HepG2 (cell line): ENCODE measurements at places on chromosomes 3 and 15. TPM values are rescaled to one million over a fixed set of nuclear protein-coding genes. Genes with fewer than 3 reads are reported as not detected.

DNA sequence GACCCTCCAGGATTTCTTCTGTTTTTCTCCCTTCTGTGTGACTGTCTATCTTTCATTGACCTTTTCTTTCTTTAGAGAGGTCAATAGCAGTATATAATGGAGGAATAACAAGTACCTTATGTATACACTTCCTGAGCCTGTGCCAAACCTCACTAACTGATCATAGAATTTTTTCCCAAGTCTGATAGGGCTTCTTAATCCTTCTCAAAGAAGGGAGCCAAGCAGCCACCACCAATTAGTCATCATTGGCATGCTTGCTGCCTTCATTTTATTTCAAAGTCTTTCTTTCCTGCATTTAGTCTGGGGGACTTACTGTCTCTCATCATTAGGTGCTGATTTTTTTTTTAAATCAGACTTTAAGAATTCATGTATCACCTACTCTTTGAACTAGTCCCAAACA is 327.0 kb downstream of the FEZF2 start:
- no peaks in the 10 kb centered on the region for H3K4me1 ChIP-seq
- H3K4me3 ChIP-seq = no peak overlapping the region
- no peak overlapping the region for H3K27ac ChIP-seq

- no peaks in the 10 kb centered on the region for H3K4me1 ChIP-seq
- H3K27ac ChIP-seq = no peak overlapping the region
- DNase-seq = peak; percentile 30
- H3K36me3 ChIP-seq = no peaks in the 10 kb centered on the region
- H3K27me3 ChIP-seq = peaks cover 6% of the 10 kb centered on the region
- H3K4me3 ChIP-seq = no peak overlapping the region
Measured at GRCh38 chr15:65980824-65981456, 111.6 kb downstream of the RAB11A start.

GRCh38 chr3:57559526-57559925 is 3.5 kb downstream of the PDE12 start:
- no peaks in the 10 kb centered on the region for H3K27me3 ChIP-seq
- no peaks in the 10 kb centered on the region for H3K36me3 ChIP-seq
- H3K27ac ChIP-seq = no peak overlapping the region
- H3K4me3 ChIP-seq = no peak overlapping the region
- H3K4me1 ChIP-seq = peaks cover 38% of the 10 kb centered on the region

DNA sequence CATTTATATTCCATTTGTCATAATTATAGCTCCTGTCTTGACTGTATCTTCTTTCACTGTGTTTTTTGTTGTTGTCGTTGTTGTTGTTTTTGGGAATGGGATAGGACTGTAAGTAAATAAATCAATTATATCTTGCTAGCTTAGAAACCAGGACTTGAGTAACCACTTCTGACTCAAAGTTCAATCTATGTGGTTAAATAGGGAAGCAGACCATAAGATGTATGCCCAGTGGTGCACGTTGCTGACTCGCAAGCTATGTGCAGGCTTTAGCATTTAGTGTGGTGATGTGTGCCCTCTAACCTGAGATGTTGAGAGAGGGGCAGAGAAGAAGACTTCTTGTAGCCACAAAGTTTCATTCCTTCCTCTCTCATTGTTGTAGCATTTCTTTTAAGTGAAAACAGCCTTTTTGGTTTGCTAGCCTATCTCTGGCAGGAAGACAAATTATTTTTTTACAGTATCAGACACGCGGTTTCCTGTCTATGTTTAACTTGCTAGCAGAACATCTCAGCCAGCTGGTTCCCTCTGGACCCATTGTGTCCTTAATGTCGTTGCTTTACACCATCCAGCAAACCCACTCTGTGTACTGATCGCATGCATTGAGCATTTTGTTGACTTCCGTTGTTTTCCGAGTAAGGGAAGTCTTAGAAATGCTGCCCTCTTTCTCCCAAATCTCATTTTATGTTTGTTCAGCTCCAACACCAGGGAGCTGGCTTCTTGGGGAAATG is 52.1 kb downstream of the TGFBR2 start:
- no peaks in the 10 kb centered on the region for H3K27me3 ChIP-seq
- no peak overlapping the region for H3K4me3 ChIP-seq
- peak; percentile 32 for DNase-seq
- H3K4me1 ChIP-seq = peaks cover 74% of the 10 kb centered on the region

GRCh38 chr3:53109190-53109589 is 21.0 kb downstream of the RFT1 start:
- H3K27ac ChIP-seq = no peak overlapping the region
- no peaks in the 10 kb centered on the region for H3K27me3 ChIP-seq
- DNase-seq = no peak

DNA sequence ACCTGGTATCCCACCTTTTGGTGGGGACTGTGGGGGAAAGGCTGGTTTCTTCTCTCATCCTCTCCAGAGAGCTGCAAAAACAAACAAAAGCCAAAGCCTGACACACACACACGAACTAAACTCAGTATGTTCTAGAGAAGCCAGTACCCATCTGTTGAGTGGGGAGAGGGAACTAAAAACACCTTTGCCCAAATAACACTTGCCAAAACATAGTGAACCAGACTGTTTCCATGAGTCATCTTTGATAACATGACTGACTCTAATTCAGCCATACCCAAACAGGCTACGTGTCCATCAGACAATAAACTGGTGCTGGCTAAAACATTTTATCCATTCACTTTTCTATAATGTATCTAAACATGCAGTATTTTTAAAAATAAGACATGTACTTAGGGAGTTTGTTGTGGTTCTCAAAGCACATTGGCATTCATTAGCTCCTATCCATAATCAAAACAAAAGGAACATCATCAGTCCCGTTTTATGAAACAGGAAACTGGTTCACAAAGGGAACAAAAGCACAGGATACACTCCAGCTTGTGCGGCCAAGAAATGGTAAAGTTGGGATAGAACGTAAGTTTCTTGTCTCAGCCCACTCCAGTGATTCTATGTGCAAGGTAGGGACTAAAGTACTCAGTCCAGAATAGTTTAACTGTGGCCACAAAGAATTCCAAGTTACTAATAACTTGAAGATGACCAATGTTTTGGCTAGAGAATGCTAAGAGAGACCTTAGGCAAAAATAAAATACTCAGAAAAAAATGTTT is 16.1 kb downstream of the LYSMD2 start:
- H3K4me1 ChIP-seq = peaks cover 16% of the 10 kb centered on the region
- no peaks in the 10 kb centered on the region for H3K27me3 ChIP-seq
- no peak overlapping the region for H3K27ac ChIP-seq
- DNase-seq = no peak

GRCh38 chr3:71910108-71910507 is 125.2 kb upstream of the PROK2 start:
- H3K27me3 ChIP-seq = peaks cover 9% of the 10 kb centered on the region; the same call in 2 of the 3 replicates
- no peak for DNase-seq
- H3K4me3 ChIP-seq = no peak overlapping the region
- H3K4me1 ChIP-seq = no peaks in the 10 kb centered on the region

DNA sequence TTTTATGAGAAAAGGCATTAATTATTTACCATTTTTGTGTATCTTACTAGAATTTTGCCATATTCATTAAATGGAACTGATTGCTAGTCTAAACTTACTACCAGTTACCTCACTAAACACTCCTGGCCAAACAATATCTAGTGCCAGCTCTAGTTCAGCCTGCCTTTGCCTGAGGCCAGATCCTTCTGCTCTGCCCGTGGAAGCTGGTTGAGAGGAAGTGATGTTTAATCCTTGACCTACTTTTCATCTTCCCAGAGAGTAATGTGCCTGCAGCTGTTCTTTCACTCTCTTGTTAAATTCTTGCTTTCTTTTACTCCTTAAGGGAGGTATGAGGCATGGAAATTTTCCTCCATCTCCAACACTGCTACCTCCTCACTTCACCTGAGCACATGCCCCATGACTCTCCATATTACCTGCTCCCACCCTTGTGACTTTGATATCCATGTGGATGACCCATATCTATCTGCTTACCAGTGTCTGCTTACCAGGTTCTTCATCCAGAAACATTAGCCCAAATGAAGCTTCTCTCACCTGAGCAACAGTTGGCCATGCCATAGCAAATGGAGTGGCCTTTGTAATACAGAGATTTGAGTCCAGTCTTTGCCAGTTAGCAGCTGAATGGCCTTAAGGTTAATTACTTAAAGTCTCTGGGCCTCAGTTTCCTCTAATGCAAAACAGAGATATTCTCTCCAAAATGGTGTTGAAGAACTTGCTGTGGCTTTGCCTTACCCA is 53.4 kb downstream of the UBE2E1 start:
- H3K27me3 ChIP-seq = no peaks in the 10 kb centered on the region
- peaks cover 7% of the 10 kb centered on the region; the same call in 2 of the 3 replicates for H3K36me3 ChIP-seq
- H3K4me1 ChIP-seq = peaks cover 5% of the 10 kb centered on the region; the same call in 1 of the 2 replicates
- H3K4me3 ChIP-seq = no peak overlapping the region

DNA sequence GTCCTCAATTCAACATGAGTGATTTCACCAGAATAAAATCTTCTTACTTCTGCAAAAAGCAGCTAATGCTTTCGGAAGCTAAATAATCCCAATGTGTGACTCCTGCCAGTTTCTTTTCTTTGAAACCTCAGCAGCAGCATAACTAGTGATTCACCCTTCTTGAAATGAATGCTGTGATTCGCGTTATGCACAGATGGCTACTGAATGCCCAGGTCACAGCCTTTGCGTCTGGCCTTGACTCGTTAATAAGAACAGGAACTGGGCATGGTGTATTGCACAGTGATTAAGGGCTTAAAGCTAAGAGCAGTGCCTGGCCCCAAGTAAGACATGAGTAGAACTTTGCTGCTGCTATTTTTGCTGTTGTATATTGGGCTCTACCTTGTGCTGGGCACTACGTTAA is 19.0 kb downstream of the CGNL1 start:
- H3K4me3 ChIP-seq = no peak overlapping the region
- no peaks in the 10 kb centered on the region for H3K36me3 ChIP-seq
- H3K27ac ChIP-seq = no peak overlapping the region
- no peak for DNase-seq

GRCh38 chr15:51367322-51367976 is 26.0 kb downstream of the GLDN start:
- H3K4me3 ChIP-seq = peak overlapping the region; percentile 45
- DNase-seq = no peak
- H3K27me3 ChIP-seq = no peaks in the 10 kb centered on the region

DNA sequence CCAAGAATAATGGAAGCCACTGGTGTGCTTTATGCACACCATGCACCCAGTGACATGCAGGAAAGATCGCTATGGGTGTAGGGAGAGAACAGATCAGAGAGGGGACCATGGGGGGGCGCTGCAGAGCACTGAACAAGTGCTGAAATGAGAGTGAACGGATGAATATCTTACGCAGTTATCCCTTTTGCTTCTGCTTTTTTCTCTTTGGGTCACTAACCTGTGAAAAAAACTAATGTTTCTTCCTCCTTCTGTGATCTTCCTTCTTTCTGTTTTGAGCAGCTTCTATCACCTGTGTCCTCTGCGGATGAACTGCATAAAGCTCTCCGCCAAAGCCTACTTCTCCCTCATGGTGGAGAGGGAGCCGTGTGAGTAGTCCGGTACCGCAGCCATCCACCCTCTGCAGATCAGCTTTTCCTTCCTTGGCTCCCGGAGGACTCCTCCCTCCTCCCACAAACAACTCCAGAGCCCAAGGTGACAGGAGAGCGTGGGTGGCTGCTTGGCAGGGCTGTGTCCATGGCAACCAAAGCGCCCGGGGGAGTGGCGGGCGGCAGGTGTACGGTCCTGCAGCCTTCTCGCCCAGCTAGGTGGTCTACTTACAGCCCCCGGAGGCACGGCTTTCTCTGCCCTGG is 106.2 kb downstream of the DGKG start:
- H3K4me1 ChIP-seq = peaks cover 6% of the 10 kb centered on the region; the same call in 1 of the 2 replicates
- no peak for DNase-seq
- H3K4me3 ChIP-seq = no peak overlapping the region
- no peaks in the 10 kb centered on the region for H3K36me3 ChIP-seq

- no peak overlapping the region for H3K27ac ChIP-seq
- no peak overlapping the region for H3K4me3 ChIP-seq
- H3K27me3 ChIP-seq = no peaks in the 10 kb centered on the region
- no peaks in the 10 kb centered on the region for H3K36me3 ChIP-seq
Measured at GRCh38 chr3:105598042-105598796, 231.5 kb downstream of the ALCAM start.

DNA sequence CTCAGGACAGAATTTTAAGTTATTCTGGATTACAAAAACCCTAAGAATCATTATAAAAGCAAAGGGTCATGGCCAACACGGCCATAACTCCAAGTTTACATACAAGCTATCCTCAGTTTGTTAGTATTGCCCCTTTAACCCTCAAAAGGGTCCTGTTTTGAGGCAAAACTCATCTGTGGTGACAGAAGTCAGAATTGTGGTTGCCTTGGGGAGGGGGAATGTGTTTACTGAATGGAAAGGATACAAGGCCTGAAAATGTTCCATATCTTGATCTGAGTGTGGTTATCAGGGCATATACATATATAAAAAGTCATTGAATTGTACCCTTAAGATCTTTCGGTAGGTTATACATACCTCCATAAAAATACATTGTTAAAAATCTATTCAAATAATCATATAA is 2.1 kb downstream of the SFMBT1 start:
- H3K27ac ChIP-seq = no peak overlapping the region
- peak overlapping the region; percentile 90; the same call in 1 of the 2 replicates for H3K4me3 ChIP-seq
- DNase-seq = no peak

DNA sequence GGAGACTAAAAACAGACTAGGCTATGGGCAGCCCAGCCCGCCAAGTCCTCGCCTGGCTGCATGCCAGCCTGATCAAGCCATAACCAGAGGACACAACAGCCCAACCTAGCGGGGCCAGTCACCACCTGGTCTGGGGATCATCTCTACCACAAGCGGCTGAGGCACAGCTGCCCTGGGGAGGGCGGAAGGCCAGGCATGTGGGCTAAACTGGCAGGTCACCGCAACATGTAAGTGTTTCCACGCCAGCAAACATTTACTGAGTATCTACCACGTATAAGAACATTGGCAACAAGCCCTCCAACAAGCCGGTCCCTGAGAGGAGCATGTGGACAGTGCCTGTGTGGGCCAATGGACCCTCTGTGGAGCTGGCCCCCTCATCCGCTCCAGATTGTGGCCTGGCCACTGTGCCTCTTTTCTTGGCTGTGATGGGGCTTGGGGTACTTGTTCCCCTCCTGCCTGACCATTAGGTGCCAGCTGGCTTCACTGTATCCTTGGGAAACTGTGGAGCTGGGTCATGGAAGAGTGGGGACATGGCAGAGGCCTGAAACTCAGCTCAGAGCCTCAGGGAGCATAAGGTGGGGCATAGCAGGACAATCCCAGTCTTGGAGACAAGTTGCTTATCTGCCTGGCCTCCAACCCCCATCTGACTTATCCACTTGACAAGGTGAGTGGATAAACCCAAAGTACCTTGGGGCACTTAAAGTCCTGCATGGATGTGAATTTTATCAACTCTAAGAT is 9.0 kb downstream of the UBXN7 start:
- H3K27me3 ChIP-seq = no peaks in the 10 kb centered on the region
- H3K4me1 ChIP-seq = no peaks in the 10 kb centered on the region
- H3K27ac ChIP-seq = no peak overlapping the region
- H3K4me3 ChIP-seq = no peak overlapping the region
- no peak for DNase-seq
- H3K36me3 ChIP-seq = peaks cover 3% of the 10 kb centered on the region

- no peaks in the 10 kb centered on the region for H3K4me1 ChIP-seq
- no peak overlapping the region for H3K27ac ChIP-seq
- H3K27me3 ChIP-seq = no peaks in the 10 kb centered on the region
- DNase-seq = no peak
Measured at GRCh38 chr15:82778755-82779154, 27.1 kb downstream of the FSD2 start.

GRCh38 chr3:146250449-146251382 is at the start of gene PLSCR4:
PLSCR4 (minus strand) TSS chr3:146251105; CDS start chr3:146222071, 29,034 bp downstream.
- H3K4me1 ChIP-seq = no peaks in the 10 kb centered on the region
- no peaks in the 10 kb centered on the region for H3K36me3 ChIP-seq

The FRMD5 gene
- total RNA-seq = 0.93 and 1.00 TPM in 2 replicates

The DCBLD2 gene
- total RNA-seq = 40.2 and 56.9 TPM in 2 replicates

The PTH1R gene
- total RNA-seq = not detected in 2 replicates

The APOD gene
- not detected in 2 replicates for total RNA-seq

The C3orf70 gene
- total RNA-seq = 2.4 and 3.4 TPM in 2 replicates

The CYP8B1 gene
- 0.58 and 0.90 TPM in 2 replicates for total RNA-seq

The TM4SF1 gene
- 226 and 431 TPM in 2 replicates for total RNA-seq
